ENCODE measurements at places on chromosomes 16 and 17. TPM values are rescaled to one million over a fixed set of nuclear protein-coding genes. Genes with fewer than 3 reads are reported as not detected.

Gene CRHR1
- not detected for total RNA-seq

Gene TMEM106A
- 11.5 TPM for total RNA-seq

Gene KRT32
- not detected for total RNA-seq

Gene TERF2IP
- total RNA-seq, result 40.7 TPM

Gene CDH13
- total RNA-seq, result 124 TPM

Gene KRTAP17-1
- total RNA-seq, result not detected

Gene SMIM36
- not detected for total RNA-seq

Gene LDAF1
- total RNA-seq, result 20.4 TPM

Gene B4GALNT2
- 0.14 TPM for total RNA-seq

DNA sequence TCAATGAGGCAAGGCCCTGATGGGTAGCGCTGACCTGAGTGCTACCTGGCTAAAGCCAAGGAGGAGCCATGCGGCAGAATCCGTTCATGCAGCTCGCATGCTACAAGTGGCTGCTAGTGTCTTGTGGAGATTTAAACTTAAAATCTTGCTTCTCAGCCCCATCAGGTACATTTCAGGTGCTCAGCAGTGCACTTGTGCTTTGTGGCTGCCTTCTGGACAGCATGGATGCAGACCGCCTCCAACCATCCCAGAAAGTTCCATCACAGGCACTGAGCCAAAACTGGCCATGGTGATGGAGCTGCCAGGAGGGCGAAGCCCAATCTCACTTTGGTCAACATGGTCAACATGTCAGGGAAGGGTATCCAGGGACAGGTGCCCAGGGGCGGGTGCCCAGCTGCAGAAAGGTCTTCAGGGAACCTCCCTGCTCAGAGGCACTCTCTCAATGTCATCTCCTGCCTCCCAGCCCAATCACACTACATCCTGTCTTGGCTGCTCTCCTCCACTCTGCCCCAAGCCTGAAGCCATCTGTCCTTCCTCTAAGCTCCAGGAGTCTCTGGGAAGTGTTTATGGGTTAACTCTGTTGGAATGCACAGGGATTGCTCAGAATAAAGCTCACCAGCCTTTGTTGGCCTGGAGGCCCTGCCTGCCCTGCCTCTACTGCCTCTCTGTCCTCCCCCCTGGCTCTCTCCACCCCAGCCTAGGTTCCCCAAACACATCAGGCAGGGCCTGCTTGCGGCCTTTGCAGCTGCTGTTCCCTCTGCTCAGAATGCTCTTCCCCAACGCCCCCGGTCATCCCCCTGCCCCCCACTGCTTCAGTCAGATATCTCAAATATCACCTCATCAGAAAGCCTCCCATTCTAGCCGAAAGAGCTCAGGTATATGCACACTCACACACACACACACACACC lies 18.3 kb upstream of the TNFRSF13B start:
- DNase-seq, result no peak

GRCh38 chr17:34235389-34236028 lies 19.6 kb upstream of the CCL2 start:
- peak; percentile 97 for DNase-seq

DNA sequence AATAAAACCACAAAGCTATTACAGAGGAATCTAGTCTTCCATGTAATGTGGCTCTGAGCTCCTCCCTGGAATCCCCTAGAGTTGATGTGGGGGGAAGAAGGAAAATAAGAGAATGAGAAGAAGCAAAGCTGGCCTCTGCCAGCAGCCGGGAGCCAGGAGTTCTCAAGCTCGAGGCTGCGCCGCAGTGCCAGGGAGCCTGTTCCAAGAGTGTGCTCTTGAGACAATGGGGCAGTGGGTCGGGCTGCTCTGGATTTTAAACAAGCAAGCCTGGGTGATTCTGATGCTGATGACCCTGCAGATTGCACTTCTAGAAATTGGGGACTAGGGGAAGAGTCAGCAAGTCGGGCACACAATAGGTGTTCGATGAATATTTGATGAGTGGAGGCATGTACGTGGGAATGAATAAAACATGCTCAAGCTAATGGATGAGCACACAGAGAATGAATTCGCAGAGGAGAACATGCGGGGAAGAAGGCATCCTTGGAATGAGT lies 119.9 kb downstream of the CMIP start:
- DNase-seq, result no peak

- no peak for DNase-seq
Measured at GRCh38 chr17:75111777-75112335, 2.1 kb downstream of the ARMC7 start.

GRCh38 chr17:46788796-46789195 lies 29.7 kb downstream of the WNT3 start:
- no peak for DNase-seq

DNA sequence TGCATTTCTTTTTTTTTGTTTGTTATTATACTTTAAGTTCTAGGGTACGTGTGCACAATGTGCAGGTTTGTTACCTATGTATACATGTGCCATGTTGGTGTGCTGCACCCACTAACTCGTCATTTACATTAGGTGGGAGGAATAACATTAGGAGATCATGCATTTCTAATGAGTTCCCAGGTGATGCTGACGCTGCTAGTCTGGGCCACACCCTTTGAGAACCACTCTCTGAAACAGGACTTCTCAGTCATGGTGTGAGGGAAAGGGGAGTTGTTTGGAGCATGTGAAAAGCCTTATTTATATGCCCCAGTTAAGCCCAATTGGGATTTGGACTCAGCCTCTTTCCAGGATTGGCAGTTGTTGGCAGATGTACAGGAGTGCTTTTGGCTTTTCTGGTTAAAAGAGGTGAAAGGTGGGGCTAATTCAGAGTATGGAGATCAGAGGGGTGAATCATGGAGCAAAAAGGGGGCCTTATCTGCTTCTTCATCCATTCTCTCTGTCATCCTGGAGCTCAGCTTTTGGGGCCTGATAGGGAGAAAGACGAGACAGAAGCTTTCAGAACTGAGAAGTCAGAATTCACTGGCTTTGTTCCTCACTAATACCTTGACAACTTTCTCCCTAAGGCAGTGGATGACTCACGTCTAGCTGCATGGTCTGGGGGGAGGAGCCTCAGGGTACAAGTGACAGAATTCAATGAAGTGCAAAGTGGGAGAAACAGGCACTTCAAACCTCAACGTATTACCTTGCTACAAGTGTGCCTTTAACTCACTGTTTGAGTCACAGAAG lies 180.0 kb upstream of the CACNG3 start:
- no peak for DNase-seq

DNA sequence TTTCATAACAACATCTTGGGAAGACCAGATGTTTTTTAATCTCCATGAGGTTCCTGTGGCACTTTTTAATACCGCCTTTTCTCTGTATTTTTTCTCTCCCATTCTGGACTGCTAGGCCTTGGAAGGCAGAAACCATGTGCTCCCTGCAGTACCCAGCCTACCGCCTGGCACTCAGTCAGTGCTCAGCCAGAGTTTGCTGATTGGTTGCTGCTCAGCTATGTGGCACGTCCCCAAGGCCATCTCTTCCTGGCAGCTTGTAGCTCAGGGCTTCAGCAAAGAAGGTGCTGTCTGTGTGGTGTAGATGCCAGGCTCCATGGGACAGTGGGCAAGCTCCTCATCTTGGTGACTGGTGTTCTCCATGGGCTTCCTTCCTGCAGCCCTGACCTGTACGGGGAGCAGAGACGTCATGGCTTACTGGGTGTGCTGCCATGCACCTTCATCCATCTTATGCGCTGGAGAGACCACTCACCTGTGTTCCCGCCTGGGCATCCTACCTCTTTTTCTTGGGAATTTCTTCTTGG lies 86.7 kb downstream of the CLEC16A start:
- no peak for DNase-seq

- DNase-seq, result no peak
Measured at GRCh38 chr16:50304467-50305440, 38.4 kb downstream of the ADCY7 start.

- no peak for DNase-seq
Measured at GRCh38 chr16:66169817-66170216, 196.7 kb upstream of the CDH5 start.

GRCh38 chr16:4976079-4976478 lies 17.9 kb downstream of the SEC14L5 start:
- no peak for DNase-seq

All from endothelial cell of umbilical vein (primary cell).